ENCODE measurements at places on chromosomes 6 and 20.

DNA sequence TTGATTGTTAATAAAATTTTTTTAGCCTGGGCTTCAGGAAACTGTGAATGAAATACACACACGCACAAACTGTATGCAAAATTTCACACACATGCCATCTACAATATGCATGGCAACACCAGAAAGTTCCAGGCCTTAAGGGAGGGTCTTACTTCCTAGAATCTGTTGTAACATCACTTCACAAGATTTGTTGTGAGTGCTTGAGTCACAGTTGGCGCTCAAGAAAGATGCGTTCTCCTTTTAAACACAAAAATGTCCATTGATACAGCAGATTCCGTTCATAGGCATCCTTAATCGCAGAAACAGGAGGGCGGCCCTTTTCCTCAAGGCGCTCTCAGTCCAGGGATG, 485 bp upstream of the RTF2 start:
- DNase-seq, result no peak
- H3K36me3 ChIP-seq, result peaks cover 11% of the 10 kb centered on the region
- peak overlapping the region; percentile 94 for H3K4me3 ChIP-seq
- H3K4me1 ChIP-seq, result peaks cover 52% of the 10 kb centered on the region
- peak overlapping the region; percentile 97 for H3K27ac ChIP-seq

- H3K27ac ChIP-seq, result no peak overlapping the region
- DNase-seq, result no peak
- H3K27me3 ChIP-seq, result peaks cover 2% of the 10 kb centered on the region
- H3K36me3 ChIP-seq, result no peaks in the 10 kb centered on the region
- no peaks in the 10 kb centered on the region for H3K4me1 ChIP-seq
These were observed 51.0 kb upstream of the ZFP64 start for GRCh38 chr20:52242237-52243230.

GRCh38 chr6:125393449-125393858, 91.7 kb upstream of the HDDC2 start:
- no peak for DNase-seq
- peaks cover 5% of the 10 kb centered on the region for H3K27me3 ChIP-seq
- H3K4me1 ChIP-seq, result peaks cover 12% of the 10 kb centered on the region
- H3K36me3 ChIP-seq, result no peaks in the 10 kb centered on the region
- H3K4me3 ChIP-seq, result no peak overlapping the region

DNA sequence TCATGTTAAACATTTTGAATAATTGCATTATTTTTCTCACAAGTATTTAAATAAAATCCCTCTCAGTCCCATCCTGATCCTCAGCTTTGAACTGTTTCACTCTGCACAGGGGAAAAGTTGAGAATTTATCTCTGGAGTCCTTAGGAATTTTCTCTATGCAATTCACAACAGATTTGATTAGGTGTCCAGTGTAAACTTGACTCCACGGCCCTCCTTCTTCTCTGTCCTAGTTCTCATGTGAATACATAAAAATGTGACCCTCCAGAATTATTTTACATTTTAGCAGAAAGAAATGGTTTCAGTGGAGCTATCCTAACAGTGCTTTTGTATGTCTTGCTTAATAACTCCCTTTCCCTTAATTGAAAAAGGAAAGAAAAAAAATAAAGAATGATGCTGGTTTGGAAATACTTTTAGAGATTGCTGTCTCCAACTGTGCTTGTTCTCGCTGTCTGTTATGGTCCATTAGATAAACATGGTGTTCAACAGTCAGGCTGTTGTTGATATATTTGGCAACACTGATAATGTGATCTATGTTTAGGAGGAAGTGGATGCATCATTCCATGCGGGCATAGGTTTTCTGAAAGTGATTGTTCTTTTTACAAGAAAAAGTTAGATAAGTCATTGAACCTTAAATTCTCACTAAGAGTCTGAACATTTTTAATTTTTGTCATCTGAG, 599.4 kb upstream of the CITED2 start:
- peaks cover 2% of the 10 kb centered on the region for H3K27me3 ChIP-seq
- DNase-seq, result no peak
- no peaks in the 10 kb centered on the region for H3K4me1 ChIP-seq
- H3K36me3 ChIP-seq, result no peaks in the 10 kb centered on the region
- H3K27ac ChIP-seq, result no peak overlapping the region

DNA sequence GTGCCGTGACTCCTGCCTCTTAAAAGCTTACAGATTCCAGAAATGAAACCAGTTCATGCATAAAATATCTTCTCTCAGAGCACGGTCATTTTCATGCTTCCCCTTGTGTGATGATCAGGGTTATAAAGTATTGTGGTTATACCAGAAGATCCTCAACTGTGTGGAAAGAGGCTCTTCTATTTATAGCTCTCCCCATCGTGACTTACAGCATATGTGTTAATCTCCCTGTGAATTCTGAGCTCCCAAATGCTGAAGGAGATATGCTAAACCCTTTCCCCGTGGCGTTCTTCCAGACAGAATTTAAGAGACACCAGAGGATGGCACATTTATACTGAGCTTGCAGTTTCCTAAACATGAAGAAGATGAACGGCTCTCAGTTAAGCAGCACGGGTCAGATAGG, 158.8 kb downstream of the CDH26 start:
- no peak overlapping the region for H3K4me3 ChIP-seq
- DNase-seq, result no peak
- H3K27ac ChIP-seq, result no peak overlapping the region
- peaks cover 2% of the 10 kb centered on the region for H3K4me1 ChIP-seq

DNA sequence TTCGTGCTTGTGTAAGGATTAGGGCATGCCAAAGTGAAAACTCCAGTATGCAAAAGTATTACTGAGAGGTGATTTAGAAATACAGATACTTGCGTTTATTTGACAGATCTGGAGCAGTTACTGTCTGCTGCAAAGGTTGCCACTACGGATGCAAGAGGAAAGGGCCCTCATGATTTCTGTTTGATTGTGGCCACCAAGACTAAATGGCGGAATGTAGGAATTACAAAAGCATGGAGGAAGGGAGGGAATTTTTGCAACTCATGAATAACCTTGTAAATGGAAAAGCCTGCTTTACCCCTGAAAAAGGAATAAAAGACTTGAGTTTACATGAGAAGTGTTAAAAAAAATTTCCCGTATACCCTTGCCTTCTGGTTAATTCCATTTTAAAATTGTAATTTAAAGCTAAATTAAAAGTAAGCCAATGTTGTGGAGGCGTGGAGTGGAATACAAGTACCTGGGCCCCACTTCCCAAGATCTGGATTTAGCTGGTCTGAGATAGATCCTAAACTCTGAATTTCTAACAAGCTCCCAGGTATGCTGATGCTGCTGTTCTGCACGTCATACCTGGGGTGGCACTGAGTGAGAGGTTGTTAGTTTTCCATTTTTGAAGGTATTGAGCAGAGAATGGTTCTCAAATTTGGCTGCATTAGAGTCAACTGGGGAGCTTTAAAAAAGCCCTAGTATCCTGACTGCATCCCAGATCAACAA, 56.6 kb upstream of the NKX2-2 start:
- H3K36me3 ChIP-seq, result no peaks in the 10 kb centered on the region
- H3K4me1 ChIP-seq, result peaks cover 6% of the 10 kb centered on the region
- no peak overlapping the region for H3K4me3 ChIP-seq
- DNase-seq, result no peak
- H3K27ac ChIP-seq, result no peak overlapping the region

GRCh38 chr20:17558154-17558940, 11.5 kb upstream of the DSTN start:
- peaks cover 21% of the 10 kb centered on the region for H3K4me1 ChIP-seq
- no peaks in the 10 kb centered on the region for H3K27me3 ChIP-seq
- DNase-seq, result no peak
- H3K4me3 ChIP-seq, result no peak overlapping the region

GRCh38 chr6:163352011-163352685, 62.4 kb upstream of the QKI start:
- H3K36me3 ChIP-seq, result no peaks in the 10 kb centered on the region
- H3K27ac ChIP-seq, result no peak overlapping the region
- no peaks in the 10 kb centered on the region for H3K27me3 ChIP-seq

- peaks cover 3% of the 10 kb centered on the region for H3K27me3 ChIP-seq
- no peak overlapping the region for H3K27ac ChIP-seq
- H3K4me1 ChIP-seq, result peaks cover 5% of the 10 kb centered on the region
- H3K36me3 ChIP-seq, result no peaks in the 10 kb centered on the region
- H3K4me3 ChIP-seq, result no peak overlapping the region
These were observed 28.4 kb upstream of the SAYSD1 start for GRCh38 chr6:39143238-39143930.

DNA sequence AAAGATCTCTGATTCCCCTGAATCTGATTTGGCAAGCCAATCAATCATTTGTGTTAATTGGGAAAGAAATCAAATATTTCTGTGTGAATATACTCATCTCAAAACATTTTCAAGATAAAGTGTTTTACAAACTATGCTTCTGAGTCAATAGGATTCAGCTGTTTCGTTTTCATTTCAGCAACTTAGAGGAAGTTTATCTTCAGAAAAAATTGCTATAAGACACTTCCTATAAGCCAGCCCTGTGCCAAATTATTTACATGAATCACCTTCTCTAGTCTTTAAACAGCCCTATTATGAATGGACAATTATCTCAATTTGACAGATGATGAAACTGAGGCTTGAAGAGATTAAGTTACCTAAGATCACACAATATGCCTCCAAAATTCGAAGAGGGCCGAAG, 10.9 kb downstream of the DEFB129 start:
- H3K27me3 ChIP-seq, result peaks cover 5% of the 10 kb centered on the region
- peak overlapping the region; percentile 62 for H3K4me3 ChIP-seq
- peak overlapping the region; percentile 92 for H3K27ac ChIP-seq
- H3K36me3 ChIP-seq, result no peaks in the 10 kb centered on the region
- no peak for DNase-seq
- H3K4me1 ChIP-seq, result peaks cover 26% of the 10 kb centered on the region
